NT2/D1 (cell line): ENCODE measurements at places on chromosomes 7 and 10.

DNA sequence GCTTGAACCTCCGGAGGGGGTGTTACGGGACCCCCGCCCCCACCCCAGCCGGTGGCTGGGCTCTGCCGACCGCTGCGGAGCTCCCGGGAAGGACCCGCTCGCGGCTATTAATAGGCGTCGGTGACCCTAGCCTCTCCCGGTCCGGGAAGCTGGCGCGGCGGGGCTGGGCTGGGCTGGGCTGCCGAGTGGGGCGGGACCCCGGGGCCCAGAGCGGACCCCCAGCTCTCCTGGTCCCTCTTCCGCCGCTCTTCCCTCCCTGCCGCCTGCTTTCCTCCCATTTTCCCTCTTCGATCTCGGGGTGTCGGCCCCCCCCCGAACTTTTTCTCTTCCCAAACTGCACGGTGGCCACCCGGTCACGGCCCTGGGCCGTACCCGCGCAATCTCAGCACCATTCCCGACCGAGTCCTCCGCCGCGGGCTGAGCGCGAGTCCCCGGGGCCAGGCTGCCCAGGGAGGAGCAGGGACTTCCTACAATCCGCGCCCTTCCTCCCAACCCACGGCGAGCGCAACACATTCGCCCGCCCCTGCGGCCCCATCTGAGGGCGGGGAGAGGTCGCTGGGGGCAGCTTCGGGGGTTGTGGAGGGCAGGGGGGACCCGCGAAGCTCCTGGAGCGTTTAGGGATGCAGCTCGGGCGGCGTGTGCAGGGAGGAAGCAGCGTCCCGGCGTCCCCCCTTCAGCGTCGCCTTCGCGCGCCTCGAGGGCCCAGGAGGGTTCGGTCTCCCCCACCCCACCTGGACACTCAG is 3.1 kb upstream of the ELFN1 start:
- no peak for DNase-seq

DNA sequence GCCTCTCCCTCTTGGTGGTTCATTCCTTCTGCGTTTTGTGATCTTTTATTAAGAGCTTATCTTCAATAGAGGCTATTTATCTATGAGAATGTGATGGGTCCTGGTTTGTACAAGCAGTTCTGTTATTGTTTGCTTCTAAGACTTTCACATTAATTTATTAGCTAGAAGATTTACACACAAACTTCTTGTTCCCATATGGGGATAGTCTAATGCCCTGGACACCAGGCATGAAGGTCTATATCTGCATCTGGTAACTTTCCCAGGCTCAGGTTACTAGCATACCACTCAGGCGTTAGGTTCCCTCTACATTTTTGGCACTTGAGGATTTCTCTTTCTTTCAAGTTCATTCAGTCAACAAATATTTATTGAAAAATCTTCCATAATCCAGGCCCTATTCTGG is 7.7 kb downstream of the XPNPEP1 start:
- no peak for DNase-seq

- no peak for DNase-seq
Measured at GRCh38 chr10:103982639-103983038, 15.7 kb downstream of the SLK start.

GRCh38 chr10:129126982-129127381 is 340.1 kb upstream of the MGMT start:
- DNase-seq: no peak

DNA sequence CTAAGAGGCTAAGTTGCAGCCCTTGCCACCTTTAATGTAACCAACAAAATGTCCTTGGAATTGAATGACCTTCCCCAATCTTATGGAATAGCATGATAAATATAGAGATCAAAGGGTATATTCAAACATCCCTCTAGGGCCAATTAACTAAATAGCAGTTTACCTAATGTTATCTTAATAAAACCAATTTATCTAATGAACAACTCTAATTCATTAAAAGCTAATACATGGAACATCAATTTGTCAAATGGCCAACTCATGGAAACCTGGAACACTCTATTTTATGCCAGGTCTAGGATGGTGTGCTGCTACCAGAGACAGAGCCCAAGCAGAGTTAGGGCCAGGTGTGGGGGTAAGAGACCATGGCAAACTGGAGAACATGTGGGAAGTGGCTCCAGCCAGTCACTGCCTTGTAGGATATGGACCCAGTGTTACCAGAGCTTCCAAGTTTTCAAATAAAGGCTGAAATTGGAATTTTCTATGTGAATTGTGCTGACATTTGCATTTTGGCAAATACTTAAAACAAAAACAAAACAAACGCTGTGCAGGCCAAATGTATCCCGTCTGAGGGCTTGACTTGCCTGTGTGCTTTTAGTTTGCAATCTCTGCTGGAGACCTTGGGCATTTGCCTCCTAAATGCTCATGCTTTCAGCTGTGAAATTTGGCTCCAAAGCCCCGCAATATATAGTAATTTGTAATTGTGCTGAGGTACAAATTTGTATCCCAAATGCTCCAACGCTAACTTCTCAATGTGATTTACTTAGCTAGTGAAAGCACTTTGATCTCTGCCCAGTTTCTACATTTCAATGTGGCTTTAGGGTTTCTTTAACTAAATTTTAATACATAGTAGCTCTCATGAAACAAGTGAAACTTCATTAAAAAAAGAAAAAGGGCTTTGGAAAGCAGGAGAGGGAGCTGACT is 55.1 kb downstream of the CPED1 start:
- DNase-seq: no peak

DNA sequence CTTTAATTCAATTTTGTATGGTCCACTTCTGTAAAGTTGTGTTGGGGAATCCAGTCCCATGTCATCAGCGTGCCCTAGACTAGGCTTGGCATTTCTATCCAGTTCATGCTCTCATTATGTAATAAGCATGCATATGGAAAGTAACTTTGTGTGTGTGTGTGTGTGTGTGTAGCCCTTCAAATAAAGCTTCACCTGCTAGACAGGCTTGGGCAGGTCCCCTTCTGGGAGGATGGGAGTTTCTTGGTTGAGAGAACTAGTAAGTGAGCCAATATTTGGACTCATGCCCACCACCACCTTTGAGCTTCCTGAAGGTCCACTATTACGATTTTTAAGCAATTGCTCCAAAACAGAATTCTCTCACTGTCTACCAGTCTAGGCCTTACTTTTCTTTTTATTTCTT is 6.9 kb downstream of the BZW2 start:
- DNase-seq: no peak

GRCh38 chr7:155638366-155638765 is 6.1 kb upstream of the RBM33 start:
- DNase-seq: no peak

GRCh38 chr7:126203185-126203584 is 1049.6 kb downstream of the GRM8 start:
- DNase-seq: no peak

DNA sequence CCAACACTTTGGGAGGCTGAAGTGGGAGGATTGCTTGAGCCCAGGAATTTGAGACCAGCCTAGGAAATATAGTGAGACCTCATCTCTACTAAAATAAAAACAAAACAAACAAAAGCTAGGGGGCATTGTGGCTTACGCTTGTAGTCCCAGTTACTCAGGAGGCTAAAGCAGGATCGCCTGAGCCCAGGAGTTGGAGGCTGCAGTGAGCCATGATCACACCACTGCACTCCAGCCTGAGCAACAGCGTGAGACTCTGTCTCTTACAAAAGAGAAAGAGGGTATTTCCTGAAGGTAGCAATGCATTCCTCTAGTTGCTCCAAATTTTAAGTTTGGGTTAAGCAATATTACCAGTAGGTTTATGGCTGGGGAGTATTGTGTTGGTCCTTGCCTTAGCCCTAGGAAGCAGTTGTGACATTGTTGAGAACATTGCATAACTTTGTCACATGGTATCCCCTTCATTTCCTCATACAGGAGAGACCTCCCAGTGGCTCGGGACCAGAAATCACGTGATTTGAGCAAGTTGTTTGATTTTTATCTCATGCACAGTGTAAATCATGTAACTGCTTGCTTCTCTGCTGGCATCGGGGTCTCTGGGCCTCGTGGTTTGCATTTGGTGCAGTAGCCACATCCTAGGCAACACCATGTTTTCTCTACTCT is 23.3 kb upstream of the SMARCD3 start:
- DNase-seq: no peak

GRCh38 chr7:20330928-20331909 is 519 bp downstream of the ITGB8 start:
- DNase-seq: no peak

GRCh38 chr7:125775317-125775716 is 845.7 kb upstream of the POT1 start:
- no peak for DNase-seq

GRCh38 chr7:36896418-36896817 is 172.1 kb upstream of the AOAH start:
- DNase-seq: no peak

DNA sequence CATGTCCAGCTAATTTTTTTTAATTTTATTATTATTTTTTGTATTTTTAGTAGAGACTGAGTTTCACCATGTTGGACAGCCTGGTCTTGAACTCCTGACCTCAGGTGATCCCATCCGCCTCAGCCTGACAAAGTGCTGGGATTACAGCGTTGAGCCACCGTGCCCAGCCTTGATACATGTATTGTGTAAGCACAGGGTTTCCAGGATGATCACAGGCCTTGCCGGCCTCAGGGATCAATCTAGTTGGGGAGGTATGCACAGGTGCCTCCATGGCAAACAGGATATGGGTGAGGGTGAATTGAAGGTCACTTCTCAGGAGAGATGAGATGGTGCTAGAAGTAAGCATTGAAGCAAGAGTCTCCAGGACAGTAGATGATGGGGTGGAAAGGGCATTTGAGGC is 5.5 kb downstream of the MRPS17 start:
- no peak for DNase-seq

DNA sequence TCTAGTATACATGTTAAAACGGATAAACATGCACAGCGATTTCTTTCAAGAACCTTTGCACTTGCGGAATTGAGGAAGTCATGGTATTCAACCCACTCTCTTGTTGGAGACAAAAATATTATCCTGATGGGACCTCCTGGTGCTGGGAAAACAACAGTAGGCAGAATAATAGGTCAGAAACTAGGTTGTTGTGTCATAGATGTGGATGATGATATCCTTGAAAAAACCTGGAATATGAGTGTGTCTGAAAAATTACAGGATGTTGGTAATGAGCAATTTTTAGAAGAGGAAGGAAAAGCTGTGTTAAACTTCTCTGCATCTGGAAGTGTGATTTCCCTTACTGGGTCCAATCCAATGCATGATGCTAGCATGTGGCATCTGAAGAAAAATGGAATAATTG is 6.9 kb downstream of the THNSL1 start:
- no peak for DNase-seq

- no peak for DNase-seq
Measured at GRCh38 chr7:76016191-76016947, 22.0 kb upstream of the TMEM120A start.

GRCh38 chr7:140972876-140973829 is 41.6 kb downstream of the MRPS33 start:
- DNase-seq: no peak

- no peak for DNase-seq
Measured at GRCh38 chr7:18558910-18559309, 63.4 kb downstream of the HDAC9 start.
